ENCODE measurements at places on chromosomes 1 and 21.

DNA sequence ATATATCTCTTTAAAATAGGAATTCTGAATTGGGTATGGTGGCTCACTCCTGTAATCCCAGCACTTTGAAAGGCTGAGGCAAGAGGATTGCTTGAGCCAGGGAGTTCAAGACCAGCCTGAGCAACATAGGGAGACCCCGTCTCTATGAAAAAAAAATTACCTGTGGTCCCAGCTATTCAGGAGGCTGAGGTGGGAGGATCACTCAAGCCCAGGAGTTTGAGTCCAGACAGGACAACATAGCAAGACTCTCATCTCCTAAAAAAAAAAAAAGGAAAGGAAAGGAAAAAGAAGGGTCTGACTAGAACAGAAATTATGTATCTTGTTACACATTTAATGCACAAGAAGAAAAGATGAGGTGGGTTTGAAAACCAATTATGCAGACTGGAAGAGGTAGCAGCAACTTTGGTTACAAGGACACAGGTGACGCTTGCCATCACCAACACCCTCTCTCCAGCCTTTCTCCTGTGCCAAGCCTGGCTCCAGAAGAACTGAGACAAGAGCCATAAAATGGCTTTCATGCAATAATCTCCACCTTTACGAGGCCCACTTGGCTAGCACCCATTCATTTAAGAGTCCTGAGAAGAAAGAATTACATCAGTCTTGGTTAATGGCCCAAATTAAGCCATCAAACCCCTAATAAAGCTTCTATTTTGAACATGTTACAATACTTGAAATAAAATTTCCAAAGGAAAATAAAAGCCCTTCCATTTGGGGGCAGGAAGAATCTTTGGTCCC is 4.8 kb upstream of the SELENBP1 start:
- DNase-seq, result no peak

GRCh38 chr1:7490576-7490975 is 280.5 kb upstream of the VAMP3 start:
- no peak for DNase-seq

- DNase-seq, result no peak
Measured at GRCh38 chr1:6111991-6112689, 66.5 kb downstream of the KCNAB2 start.

GRCh38 chr1:39720094-39720999 is 18.3 kb upstream of the PPIE start:
- no peak for DNase-seq

- DNase-seq, result no peak
Measured at GRCh38 chr1:170567214-170567613, 35.2 kb downstream of the GORAB start.

DNA sequence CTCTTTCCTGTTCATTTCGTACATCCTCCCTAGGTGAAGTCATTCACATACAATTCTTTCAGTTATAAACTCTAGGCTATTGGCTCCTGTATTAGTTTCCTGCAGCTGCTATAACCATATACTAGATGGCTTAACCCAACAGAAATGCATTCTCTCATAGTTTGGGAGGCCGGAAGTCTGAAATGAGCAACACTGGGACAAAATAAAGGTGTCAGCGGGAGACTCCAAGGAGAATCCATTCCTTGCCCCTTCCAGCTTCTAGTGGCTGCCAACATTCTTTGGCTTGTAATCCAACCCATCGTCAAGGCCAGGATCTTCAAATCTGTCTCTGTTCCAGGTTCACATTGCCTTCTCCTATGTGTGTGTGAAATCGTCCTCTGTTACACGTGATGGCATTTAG is 71.3 kb downstream of the TOR3A start:
- DNase-seq, result no peak

DNA sequence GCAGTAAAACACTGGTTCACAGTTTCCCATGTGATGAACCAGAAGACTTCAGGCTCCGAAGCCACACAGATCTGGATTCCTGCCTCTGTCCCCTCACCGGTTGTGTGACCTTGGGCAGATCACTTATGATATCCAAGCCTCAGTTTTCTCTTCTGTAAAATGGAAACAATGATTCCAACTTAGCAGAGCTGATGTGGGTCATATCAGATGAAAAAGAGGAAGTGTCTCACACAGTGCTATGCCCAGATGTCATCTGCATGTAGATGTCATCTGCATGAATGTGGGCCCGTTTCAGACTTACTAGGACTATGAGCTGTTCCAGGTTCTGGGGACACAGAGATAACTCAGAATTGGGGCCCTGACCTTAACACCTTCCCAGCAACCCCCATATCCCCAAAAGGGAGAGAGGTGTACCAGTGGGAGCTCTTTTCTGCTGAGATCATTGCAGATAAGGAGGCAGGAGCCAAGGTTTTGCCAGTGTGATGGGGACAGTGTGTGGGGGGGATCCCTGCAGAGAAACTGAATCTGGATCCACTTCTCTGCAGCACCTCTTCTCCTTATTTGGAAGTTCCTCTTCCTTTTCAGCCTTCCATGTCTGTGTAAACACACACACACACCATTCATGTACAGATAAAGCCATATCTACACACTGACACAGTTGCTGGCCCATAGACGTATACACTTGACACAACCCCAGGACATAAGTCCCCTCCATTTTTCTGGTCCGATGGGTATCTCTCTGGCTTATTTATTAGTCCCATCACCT is 5.0 kb upstream of the ADGRB2 start:
- no peak for DNase-seq

DNA sequence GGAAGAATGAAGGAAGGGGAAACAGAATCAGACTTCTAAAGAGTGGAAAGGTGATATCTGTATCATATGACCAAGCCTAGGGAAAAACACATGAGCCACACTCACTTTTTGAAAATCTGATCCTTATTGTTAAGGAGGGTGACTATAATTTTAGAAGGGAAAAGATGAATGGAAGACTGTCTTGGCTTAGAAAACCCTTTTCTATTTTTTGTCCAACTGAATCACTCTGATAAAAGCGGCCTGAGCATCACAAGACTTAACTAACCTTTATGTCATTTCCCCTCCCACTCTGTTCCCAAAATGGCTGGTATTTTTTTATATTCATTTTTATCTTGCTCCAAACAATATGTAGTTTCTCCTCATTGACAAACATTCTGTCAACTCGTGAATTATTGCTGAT is 169.8 kb downstream of the C1orf21 start:
- DNase-seq, result no peak

DNA sequence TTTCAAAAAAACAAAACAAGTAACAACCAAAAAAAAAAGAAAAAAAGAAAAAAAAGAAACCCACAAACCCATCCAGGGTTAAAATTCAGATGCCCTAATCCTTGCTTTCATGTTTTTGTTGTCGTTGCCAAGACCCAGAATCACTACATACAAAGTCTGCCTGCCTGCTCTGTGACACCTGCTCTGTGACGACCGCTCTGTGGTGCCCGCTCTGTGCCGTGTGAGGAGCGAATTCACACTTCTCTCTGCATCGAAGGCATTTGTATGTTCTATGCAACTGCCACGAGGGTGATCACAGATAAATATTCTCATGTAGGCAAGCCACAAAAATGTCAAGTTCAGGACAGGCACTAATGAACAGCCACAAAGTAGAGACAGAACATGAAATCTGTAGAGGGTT is 178.6 kb downstream of the SLC45A1 start:
- DNase-seq, result no peak

GRCh38 chr1:157077394-157077793 is 22.2 kb downstream of the ETV3L start:
- no peak for DNase-seq

- no peak for DNase-seq
Measured at GRCh38 chr1:9900142-9901043, 9.7 kb downstream of the CTNNBIP1 start.

DNA sequence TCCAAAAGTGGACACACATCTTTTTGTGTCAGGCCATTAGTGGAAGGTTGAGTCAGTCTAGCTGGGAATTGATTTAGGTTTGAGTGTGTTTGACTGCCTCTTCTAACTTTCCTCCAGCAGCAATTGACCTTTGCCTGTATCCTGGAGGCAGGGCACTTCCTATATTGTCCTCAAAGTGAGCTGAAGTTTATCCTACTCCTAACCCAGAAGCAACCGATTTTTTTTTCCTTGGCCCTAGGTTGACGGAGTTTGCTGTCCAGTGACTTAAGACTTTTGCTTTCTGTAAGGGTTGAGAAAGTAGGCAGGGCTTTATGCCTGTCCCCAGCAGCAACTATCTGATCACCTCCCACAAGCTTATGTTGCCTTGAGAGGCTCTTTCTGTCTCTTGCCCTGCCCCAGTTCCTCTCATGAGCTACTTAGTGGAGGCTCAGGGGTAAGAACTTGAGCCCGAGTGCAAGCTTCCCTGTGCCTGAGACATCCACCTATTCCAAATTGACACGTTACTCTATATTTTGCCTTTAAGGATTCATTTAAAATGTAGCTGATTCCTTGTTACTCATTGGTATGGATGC is 30.9 kb downstream of the SLC35F3 start:
- no peak for DNase-seq

GRCh38 chr1:55309786-55310504 is 94.8 kb upstream of the USP24 start:
- DNase-seq, result no peak

GRCh38 chr1:234543442-234544086 is 64.6 kb upstream of the TARBP1 start:
- no peak for DNase-seq

DNA sequence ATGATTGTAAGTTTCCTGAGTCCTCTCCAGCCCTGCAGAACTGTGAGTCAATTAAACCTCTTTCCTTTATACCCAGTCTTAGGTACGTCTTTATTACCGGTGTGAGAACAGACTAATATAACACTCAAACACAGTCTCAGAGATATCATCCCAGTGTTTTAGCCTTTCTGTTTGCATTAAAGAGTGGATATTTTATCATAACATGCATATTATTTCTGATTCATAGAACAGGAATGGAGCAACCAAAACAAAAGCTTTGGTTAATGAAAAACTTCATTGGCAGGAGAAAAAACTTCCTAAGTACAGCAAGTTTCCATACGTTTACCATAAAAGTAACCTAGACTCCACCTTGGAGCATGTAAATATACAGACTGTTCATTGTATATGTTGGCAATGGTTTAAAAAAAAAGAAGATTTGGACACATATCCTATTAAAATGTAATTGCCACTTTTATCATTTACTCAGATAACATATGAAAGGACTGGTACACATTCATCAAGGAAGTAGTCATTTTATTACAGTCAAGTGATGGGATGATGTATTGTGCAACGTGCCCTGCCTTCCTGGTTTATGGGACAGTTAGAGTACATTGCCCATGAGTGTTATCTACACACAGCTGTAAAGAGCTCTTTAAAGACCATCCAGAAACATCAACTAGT is 144.8 kb downstream of the ETS2 start:
- DNase-seq, result no peak
